Frontal cortex (tissue), 4 donors: ENCODE measurements at places on chromosomes 13 and 19. TPM values are rescaled to one million over a fixed set of nuclear protein-coding genes. Genes with fewer than 3 reads are reported as not detected.

- DNase-seq = no peak
These were observed 88.1 kb downstream of the SHISA2 start for GRCh38 chr13:25963674-25964073.

Gene S1PR4
- 0.41 TPM for total RNA-seq

Gene SH2D3A
- 0.82 TPM for total RNA-seq

Gene C13orf46
- total RNA-seq = under 0.01 TPM
